ENCODE measurements at places on chromosomes 1 and 21. TPM values are rescaled to one million over a fixed set of nuclear protein-coding genes. Genes with fewer than 3 reads are reported as not detected.

DNA sequence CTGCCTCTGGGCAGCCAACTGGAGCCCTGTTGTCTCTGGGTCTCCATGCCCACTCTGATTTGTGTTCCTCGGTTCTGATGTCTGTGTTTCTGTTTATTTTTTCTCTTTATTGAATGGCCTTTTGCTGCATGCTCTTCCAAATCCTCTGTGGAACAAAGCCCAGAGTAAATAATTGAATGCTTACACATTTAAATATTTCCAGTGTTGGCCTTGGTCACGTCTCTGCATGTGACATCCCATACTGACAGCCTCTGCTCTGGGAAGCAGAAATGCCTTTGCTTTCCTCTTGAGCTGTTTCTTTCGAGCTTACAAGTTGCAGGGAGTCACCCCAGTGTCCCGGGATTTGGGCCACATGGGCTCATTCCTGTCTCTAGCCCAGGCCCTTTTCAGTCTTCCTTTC, 267.9 kb downstream of the PTPRU start:
- no peak for DNase-seq

Gene BCAN
- total RNA-seq = not detected

GRCh38 chr1:63946866-63947491, 173.2 kb downstream of the ROR1 start:
- DNase-seq = peak; percentile 70

DNA sequence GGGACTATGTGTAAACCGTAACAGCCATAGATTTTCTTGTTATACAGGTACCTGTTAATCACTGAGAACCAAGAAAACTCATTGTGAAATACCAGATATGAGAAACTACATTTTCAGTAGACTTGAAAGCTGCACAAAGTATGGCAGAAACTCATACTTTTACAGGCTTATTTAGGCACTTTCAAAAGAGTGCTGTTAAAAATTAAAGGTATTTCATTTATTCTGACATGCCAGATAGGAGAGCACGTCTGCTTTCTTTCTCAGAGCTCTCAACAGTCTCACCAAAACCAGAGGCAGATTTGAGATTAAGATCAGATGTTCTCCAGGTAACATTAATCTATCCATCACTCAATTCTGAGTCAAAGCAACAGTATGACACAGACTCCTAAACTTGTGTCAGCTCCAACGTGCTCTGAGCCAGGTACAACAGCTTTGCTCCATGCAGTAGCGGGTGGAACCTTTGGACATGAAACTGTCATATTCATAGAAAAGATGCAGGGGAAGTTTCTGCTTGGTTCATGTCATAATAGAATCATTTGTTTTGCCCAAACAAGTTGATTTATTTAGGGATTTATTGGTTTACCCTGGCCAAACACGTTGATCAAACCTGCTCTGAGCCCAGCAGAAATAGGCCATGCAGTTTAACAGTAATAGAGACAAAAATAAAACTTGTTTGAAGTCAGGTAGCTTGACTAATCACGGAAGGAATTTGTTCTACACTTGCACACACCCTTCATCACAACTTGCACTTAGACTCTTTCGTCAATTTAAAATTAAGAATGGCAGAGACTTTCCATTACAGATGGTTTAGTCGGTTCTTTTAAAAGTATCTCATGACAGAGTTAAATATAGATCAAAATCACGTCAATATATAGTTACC, 20.8 kb upstream of the TSNAX start:
- peak; percentile 61 for DNase-seq

Gene CR1L
- not detected for total RNA-seq

- no peak for DNase-seq
These were observed 422.7 kb downstream of the MATN1 start for GRCh38 chr1:30300669-30301068.
